ENCODE measurements at places on chromosomes 7 and 10.

GRCh38 chr10:78367751-78368150, 334.1 kb downstream of the RPS24 start:
- DNase-seq: no peak

DNA sequence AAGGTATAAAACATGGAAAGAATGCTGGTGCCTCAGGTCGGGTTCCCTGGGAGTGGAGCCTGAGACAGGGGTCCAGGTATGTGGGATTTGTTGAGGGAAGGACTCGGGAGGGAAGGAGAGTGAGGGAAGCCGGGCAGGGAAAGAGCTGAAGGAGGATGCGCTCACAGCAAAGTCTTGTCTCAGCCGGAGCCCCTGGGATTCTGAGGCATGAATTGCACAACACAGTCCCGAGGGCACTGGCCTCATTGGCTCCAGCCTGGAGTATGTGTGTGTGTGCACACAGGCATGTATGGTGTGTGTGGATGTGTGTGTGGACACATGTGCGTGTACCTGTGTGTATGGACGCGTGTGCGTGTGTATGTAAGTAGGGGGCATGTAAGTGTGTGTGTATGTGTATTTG, 87.4 kb downstream of the WDFY4 start:
- peak; percentile 28 for DNase-seq

DNA sequence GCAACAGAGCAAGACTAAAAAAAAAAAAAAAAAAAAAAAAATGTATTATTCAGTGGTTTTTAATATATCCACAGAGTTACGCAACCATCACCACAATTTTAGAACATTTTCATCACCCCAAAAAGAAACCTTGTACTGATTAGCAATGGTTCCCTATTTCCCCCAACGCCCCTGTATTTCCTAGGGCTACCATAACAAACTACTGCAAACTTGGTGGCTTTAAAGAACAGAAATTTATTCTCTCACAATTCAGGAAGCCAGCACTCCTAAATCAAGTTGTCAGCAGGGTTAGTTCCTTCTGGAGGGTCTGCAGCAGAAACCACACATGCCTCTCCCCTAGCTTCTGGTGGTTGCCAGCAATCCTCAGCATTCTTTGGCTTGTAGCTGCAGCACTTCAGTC, 5.9 kb upstream of the NUP42 start:
- no peak for DNase-seq

GRCh38 chr10:130202984-130203621, 66.9 kb downstream of the GLRX3 start:
- peak; percentile 35 for DNase-seq

DNA sequence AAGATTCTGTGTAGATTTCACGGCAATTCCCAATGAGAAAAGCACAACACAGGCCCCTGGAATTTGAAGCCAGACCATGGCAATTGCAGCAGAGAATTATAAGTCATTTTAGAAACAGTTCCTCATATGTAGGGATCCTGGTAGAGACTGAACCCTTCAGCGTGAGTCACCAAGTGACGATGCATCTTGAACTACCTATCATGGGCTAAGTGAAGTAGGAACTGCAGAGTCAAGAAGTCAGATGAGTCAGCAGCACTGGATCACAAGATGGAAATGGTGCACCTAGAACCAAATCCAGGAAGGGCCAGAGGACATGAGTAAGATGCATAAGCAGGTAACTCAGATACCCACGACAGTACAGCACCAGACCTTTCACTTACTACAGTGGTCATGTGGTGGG, 140.0 kb upstream of the TPK1 start:
- DNase-seq: no peak

DNA sequence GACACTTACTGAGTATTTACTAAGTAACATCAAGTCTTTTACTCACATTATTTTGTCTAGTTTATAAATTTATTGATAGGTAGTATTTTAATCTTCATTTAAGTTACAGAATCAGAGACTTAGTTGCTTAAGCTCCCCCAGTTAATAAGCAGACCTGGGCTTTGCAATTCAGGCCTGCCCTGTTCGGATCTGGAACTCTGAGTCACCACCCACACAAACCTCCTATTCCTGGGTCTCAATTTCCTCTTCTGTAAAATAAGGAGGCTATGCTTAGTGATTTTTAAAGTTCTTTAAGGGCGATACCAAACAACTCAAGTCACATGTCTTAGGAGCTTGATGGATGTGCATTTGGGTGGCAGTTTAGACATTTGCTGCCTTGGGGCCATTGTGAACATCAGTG, 3.5 kb upstream of the MGAM start:
- no peak for DNase-seq

GRCh38 chr7:13181216-13181615, 493.8 kb downstream of the ARL4A start:
- DNase-seq: peak; percentile 45

- no peak for DNase-seq
Observed at GRCh38 chr7:111682588-111683340, 120.5 kb upstream of the IMMP2L start.

GRCh38 chr10:111234914-111235302, 158.1 kb downstream of the ADRA2A start:
- DNase-seq: no peak

GRCh38 chr10:93143281-93143680, 69.6 kb downstream of the CYP26A1 start:
- no peak for DNase-seq

DNA sequence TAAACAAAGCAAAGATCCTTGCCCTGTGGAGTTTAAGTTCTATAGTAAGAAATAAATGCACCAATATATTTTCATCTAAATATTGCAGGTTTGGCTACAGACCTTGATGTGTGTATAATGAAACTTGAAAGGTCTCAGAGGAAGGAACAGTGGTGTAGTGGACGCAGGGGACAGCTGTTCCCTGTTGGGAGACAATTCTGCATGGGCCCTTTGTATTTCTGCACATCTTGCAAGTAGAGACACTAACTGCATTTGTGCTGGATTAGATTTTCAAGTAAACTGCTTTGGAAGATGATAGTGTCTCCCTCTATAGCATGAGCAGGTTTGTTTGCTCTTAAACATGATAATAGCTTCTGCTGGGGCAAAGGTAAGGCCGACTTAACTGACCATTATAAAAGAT, 57.5 kb upstream of the FAM133B start:
- DNase-seq: no peak

DNA sequence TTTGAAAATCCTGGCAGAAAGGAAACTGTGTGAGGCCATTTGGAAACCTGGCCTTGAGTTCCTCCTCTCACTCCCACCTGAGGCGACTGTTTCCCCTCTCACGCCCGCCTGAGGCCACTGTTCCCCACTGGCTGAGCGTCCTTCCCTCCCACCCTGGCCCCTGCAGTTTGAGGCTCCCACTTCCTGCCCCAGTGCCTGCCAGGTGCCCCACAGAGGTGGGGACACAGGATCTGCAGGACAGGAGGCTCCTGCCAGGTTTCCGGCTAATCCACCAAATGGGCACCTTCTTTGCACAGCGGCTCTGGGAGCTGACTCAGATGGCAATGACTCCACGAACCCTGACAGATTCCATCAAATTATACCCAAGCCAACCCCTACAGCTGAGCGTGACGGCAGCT, 24.3 kb upstream of the LARP4B start:
- no peak for DNase-seq

GRCh38 chr7:107044347-107045194, at the start of gene PRKAR2B:
Gene PRKAR2B, plus strand, starts transcription at chr7:107044705. Its CDS starts 203 bp downstream, at chr7:107044908.
- peak; percentile 94 for DNase-seq

DNA sequence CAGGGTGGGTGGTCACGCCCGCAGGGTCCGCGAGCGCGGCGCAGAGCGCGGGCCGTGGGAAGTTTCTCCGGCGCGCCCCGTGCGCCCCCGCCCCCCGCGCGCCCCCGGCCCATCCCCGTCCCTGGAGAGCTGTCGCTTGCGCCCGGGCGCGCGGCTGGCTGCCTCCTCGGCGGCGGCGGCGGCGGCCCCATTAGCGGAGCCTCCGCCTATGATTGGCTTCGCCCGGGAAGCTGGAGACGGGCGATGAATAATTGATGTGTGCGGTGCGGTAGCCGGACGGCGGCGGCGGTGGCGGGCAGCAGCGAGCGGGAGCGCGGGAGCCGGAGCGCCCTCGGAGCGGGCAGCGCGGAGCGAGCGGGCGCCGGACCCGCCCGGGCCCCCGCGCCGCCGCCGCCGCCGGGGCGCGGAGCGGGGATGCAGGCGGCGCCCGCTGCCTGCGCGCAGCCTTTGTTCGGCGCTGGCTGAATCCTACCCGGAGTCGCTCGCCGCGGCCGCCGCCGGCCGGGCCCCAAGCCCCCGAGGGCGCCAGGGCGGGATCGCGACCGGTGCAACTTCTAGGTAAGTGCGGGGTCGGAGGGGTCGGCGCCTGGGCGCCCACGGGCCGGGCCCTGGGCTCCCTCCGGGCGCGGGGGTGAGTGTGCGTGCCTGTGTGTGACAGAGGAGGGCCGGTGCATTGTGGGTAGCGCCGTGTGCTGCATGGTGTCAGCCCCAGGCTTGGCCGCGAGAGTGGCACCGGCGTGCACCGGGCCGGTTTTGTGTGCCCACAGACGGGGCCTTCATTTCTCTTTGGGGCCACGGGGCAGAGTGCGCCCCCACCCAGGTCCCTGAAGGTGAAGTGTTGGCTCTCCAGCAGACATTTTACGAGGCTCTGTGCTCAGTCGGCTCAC, 103.8 kb upstream of the PPIF start:
- DNase-seq: peak; percentile 81

Measured in D341Med (cell line).